ENCODE measurements at places on chromosomes 2 and 18.

DNA sequence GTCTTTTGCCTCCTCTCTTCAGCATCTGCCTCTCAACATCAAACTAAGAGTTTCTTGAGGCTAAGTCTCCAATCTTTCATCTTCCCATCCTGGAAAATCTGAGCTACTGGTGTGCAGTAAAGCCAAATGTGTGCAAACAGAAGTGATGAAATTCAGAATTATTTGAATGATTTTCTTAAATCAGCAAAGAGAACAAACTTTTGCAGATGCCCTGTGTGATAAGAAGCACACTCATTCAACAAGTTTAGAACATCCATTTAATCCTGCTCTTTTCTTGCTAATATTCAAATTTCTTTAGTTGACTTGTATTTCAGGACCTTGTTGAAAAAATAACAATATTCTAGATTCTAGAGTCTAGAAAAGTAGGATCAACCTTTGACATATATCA, 1374.9 kb upstream of the CELF4 start:
- no peak for DNase-seq

DNA sequence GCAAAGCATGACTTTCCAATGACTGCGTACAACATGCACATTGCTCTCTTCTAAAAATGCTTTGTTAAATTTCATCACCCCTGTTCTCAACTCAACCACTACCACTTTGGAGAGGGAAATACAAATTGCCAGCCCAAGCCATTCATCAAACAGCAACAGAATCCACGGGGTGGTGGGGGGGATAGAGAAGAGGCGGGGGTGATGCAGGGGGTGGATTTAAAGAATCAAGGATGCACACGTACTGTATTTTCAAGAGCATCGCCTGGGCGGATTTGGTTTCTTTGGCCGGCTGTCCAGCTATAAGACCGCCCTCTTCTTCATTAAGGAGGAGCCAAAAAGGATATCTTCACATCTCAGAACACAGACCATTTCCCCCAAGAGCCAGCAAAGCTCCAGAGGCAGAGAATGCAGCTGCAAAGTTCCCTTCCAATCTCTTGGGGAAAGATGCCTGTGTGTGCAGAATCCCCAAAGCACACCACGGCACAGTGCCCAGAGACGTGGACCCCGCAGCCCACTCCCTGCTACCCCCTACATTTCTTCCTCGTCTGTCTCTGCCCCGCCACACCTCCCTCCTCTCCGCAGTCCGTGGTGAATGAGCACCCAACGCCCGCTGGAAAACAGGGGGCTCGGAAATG, 977 bp downstream of the SLC8A1 start:
- DNase-seq, result no peak

GRCh38 chr2:120797421-120798221, 62.0 kb downstream of the GLI2 start:
- no peak for DNase-seq

- no peak for DNase-seq
Measured at GRCh38 chr2:174762464-174762863, 1.8 kb downstream of the CHRNA1 start.
